ENCODE measurements at places on chromosomes 2 and 18.

GRCh38 chr2:27622921-27623384 is 5.9 kb downstream of the CCDC121 start:
- no peak for DNase-seq

DNA sequence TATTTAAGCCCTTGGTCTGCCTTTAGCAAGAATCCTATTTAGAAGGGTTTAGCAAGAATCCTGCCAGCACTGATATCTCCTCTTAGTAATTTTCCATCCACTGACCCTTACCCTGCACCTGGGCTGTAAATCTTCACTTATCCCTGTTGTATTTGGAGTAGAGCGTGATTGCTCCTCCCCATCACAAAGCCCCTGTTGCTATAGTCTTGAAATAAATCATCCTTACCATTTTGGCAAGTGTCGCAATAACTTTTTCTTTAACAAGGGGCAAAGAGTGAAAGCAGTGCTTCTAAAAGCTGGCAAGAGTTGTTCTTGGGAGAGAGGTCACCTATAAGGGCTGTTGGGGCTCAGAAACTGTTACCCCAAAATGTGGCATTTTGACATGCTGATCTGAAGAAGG is 3.7 kb upstream of the SCTR start:
- no peak for DNase-seq

DNA sequence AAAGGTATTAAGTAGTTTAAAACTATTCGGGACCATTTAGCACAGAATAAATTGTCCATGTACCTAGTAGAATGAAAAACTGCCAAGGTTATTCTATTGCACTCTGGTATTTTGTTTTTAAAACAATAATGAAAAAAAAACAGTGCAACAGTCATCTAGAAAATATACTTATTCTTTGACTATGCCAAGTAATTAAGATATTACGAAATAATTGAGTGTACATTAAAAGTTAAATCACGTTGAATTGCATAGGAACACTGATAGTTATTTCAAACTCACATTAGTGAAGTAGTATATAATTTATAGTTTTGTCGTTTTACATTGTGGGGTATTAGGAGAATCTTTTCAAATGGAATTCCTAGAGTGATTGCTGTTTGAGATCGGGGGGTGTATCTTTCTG is 20.1 kb downstream of the R3HDM1 start:
- DNase-seq: no peak

DNA sequence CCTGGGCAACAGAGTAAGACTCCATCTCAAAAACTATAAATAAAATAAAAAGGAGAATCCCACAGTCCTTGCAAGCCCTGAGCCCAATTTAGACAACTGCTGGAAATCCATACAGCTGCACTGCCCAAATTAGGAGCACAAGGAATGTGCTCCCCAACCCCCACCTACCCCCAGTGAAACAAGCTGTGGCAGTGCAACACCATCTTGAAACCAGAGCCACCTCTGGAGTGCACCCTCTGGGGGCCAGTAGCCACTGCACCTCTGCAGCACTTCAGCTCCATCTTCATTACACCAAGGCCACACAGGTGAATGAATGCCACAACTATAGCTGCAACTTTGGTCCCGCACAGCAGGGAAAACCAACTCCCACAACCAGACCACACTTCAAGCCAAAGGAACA is 37.3 kb downstream of the USP34 start:
- DNase-seq: no peak

Measured in GOT3 (cell line).